Stimulated activated CD8-positive, alpha-beta memory T cell treated with anti-CD3 and anti-CD28 coated beads, Interleukin-7, amount 100 ng/mL, for 48 hours (primary cell): ENCODE measurements at places on chromosomes 1 and 21.

DNA sequence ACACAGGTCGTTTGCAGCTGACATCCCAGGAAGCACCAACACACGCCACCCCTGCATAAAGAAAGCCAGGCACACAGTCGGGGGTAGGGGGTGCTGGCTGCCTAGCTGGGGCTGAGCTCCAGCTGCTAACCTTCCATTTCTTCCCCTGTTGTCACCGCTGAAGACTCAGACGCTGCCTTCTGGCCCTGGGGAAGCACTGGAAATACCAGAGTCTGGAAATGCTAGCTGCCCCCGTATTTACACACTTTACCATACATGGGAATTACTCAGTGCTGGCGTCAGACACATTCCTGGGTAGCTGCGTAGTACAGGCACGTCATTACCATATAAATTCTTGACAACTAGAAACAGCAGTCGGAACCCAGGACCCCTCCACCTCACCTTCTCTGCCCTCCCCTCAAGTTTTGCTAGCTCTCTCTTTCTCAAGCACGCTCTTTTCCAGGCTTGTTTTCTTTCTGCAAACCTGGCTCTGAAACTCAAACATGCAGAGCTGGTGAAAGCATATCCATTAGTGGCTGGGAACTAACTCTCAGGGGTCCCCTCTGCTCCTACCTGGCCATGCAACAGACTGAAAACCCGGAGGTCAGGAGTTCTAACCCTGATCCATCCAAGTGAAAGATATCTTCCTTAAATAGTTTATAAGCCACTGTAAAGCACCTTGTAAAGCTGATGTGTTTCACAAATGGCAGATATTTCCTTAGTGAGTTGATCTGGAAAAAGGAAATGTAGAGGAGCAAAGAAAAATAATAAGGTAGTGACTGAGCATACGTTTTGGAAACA lies 3.3 kb downstream of the CSRP1 start:
- DNase-seq: no peak

- DNase-seq: no peak
Observed at GRCh38 chr21:29248124-29248523, 50.6 kb upstream of the BACH1 start.

- peak; percentile 55 for DNase-seq
Observed at GRCh38 chr1:180252638-180253536, 22.8 kb downstream of the LHX4 start.

DNA sequence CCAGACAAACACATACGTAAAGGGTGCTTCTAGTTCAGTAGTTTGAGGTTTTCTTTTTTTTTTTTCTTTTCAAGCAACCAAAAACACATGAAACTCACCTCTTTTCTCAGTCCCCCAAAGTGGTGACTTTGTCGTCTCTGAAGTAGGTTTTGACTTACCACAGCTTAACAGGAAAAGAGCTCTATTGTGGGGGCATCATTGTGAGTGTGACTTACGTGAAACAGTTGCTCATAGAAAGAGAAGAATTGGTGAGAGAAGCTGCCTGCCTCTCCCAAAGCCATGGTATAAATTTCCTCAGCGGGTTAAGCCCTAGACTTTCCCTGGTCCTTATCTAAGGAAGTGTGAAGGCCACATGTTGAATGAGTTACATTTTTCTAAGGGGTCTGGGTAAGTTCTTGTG lies 11.9 kb downstream of the FASLG start:
- DNase-seq: no peak

GRCh38 chr1:30840904-30841598 lies 67.5 kb downstream of the SDC3 start:
- no peak for DNase-seq

DNA sequence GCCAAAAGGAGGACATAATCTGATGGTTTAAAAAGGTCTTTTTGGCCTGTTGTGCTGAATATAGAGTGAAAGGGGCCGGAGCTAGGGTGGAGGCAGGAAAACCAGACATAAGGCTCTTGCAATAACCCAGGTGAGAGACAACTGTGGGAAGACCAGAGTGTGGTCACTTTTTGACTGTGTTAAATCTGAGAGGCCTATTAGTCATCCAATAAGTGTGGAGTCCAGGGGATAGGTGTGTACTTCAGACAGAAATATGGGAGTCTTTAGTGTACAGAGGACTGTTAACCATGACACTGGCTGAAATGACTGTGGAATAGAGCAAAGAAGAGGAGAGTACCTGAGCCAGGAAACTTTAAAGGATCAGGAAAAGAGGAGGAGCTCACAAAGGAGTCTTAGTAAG lies 89.3 kb downstream of the VAV3 start:
- DNase-seq: no peak

GRCh38 chr1:2404890-2405511 lies 7.4 kb downstream of the PEX10 start:
- no peak for DNase-seq

DNA sequence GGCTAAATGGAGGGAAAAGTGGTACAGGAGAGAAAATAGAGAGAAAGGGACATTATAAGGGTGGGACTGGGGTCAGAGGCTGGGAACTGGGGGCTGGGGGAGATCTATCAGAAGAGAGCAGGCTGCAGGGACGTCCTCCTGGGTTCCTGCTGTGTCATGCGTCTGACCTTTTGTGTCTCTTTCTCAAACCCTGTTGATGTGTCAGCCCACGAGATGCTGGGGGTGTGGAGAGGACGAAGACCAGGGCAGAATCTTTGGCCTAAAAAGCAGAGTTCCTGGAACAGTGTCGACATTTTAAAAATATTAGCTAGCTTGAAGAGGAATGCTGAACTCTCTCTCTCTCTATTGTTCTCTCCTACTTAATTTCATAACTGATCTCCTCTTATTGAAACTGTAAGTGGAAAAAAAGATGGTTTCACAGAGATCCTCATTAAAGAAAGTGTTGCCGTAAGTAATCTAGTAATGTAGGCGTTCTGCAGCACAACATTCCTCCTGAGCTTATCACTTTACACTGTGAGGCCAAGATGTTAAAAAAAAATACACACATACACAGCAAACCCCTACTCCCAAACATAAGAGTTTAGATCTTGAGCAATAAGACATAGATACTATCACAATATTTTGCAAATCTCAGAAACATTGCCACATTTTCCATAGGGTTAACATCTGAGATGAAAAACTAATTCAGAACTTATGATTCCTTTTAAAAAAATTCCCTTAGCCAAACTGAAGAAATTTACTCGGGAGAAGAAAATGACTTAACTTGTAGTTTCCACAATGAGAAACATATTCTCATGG lies 52.6 kb downstream of the RUNX1 start:
- no peak for DNase-seq

DNA sequence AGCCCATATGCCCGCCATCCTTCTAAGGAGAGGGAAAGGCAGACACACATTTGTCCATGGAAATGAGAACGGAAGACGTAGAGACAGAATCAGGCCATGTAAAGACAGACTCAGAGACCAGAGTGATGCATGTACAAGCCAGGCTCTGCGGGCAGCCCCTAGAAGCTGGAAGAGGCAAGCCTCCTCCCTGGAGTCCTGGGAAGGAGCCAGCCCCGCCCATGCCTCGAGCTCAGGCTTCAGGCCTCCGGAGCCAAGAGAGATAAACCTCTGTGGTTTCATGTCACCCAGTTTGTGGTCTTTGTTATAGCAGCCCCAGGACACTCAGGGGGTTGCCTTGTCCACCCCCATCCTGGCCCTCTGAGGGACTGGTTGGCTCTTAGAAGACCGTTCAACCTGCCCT lies 11.6 kb downstream of the PDE9A start:
- no peak for DNase-seq

GRCh38 chr1:211155040-211155439 lies 21.1 kb upstream of the KCNH1 start:
- no peak for DNase-seq

GRCh38 chr1:87794788-87795614 lies 466.3 kb downstream of the LMO4 start:
- DNase-seq: no peak

- no peak for DNase-seq
Observed at GRCh38 chr1:96842215-96842614, 120.6 kb downstream of the PTBP2 start.

- DNase-seq: no peak
Observed at GRCh38 chr1:19768353-19769210, 31.1 kb downstream of the TMCO4 start.

DNA sequence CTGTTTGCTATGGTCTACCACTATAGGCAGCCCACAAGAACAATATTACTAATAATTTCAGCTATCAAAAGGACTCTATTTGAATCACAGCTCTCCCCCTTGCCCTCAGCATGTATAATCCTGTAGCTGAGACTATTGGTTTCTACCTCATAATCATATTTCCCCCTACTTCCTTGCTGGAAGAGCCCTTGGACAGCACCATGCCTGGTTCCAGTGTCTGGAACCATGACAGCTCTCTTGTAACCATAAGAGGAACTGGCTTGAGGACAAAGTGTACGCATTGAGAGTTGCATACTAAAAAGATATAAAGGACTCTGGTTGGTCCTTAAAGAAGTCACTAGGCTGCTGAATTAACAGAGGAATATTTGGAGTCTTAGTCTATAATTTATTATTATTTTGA lies 110.7 kb upstream of the ZRANB2 start:
- no peak for DNase-seq
